ENCODE measurements at places on chromosomes 16 and 17.

GRCh38 chr16:67530013-67530939 is 1.6 kb downstream of the RIPOR1 start:
- ATAC-seq: peak; percentile 49
- H3K27me3 ChIP-seq: no peaks in the 10 kb centered on the region
- peaks cover 16% of the 10 kb centered on the region for H3K4me1 ChIP-seq
- peak overlapping the region; percentile 76 for H3K27ac ChIP-seq
- H3K4me3 ChIP-seq: peak overlapping the region; percentile 84

GRCh38 chr16:81523387-81524115 is 78.9 kb downstream of the CMIP start:
- no peaks in the 10 kb centered on the region for H3K27me3 ChIP-seq
- H3K36me3 ChIP-seq: no peaks in the 10 kb centered on the region
- peak overlapping the region; percentile 50 for H3K4me3 ChIP-seq
- ATAC-seq: peak; percentile 34
- H3K27ac ChIP-seq: peak overlapping the region; percentile 90
- peaks cover 34% of the 10 kb centered on the region for H3K4me1 ChIP-seq

DNA sequence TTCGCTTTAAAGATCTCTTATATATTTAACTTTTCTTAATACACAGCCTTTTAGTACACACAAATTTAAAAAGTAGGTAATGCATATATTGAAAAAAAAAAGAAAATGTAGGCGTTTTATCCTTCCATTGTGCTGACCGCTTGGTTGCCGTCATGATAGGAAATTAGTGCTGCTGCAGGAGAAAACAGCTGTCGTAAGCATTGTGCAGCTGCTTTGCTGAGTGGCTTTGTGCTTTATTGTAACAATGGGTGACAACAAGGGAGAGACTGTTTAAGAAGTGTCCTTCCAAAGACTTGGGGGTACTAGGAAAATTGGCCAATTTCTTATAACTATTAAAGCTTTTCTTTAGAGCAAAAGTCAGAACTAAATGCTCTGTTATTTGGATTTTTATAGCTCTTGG is 5.0 kb downstream of the HERPUD1 start:
- peaks cover 55% of the 10 kb centered on the region for H3K4me1 ChIP-seq
- H3K36me3 ChIP-seq: peaks cover 100% of the 10 kb centered on the region
- H3K4me3 ChIP-seq: peak overlapping the region; percentile 99
- H3K27ac ChIP-seq: peak overlapping the region; percentile 99
- H3K27me3 ChIP-seq: no peaks in the 10 kb centered on the region

- H3K36me3 ChIP-seq: peaks cover 11% of the 10 kb centered on the region
- no peak for ATAC-seq
- peaks cover 52% of the 10 kb centered on the region for H3K27me3 ChIP-seq
- peaks cover 4% of the 10 kb centered on the region for H3K4me1 ChIP-seq
- H3K4me3 ChIP-seq: no peak overlapping the region
Observed at GRCh38 chr17:81402530-81402941, 7.3 kb downstream of the BAHCC1 start.

GRCh38 chr16:58389724-58390123 is 2.5 kb upstream of the GINS3 start:
- no peaks in the 10 kb centered on the region for H3K27me3 ChIP-seq
- H3K36me3 ChIP-seq: peaks cover 10% of the 10 kb centered on the region
- H3K27ac ChIP-seq: no peak overlapping the region
- H3K4me1 ChIP-seq: peaks cover 6% of the 10 kb centered on the region

- no peaks in the 10 kb centered on the region for H3K27me3 ChIP-seq
- peak overlapping the region; percentile 74 for H3K4me3 ChIP-seq
- peak overlapping the region; percentile 88 for H3K27ac ChIP-seq
- peak; percentile 63 for ATAC-seq
Observed at GRCh38 chr17:40608061-40608581, 39.5 kb downstream of the SMARCE1 start.

GRCh38 chr16:14284930-14285512 is 213.9 kb downstream of the MRTFB start:
- H3K27ac ChIP-seq: peak overlapping the region; percentile 93
- H3K4me3 ChIP-seq: peak overlapping the region; percentile 91
- no peaks in the 10 kb centered on the region for H3K27me3 ChIP-seq

GRCh38 chr17:17538417-17539391 is 42.5 kb upstream of the RASD1 start:
- no peaks in the 10 kb centered on the region for H3K27me3 ChIP-seq
- H3K36me3 ChIP-seq: no peaks in the 10 kb centered on the region
- no peak overlapping the region for H3K4me3 ChIP-seq
- no peaks in the 10 kb centered on the region for H3K4me1 ChIP-seq
- no peak overlapping the region for H3K27ac ChIP-seq
- no peak for ATAC-seq

- peak overlapping the region; percentile 89 for H3K27ac ChIP-seq
- H3K36me3 ChIP-seq: no peaks in the 10 kb centered on the region
- peak; percentile 94 for ATAC-seq
- H3K4me3 ChIP-seq: peak overlapping the region; percentile 92
- H3K27me3 ChIP-seq: no peaks in the 10 kb centered on the region
Observed at GRCh38 chr16:2867987-2868789, 10.2 kb upstream of the PRSS22 start.

GRCh38 chr17:16589097-16589969 is 20.3 kb upstream of the ZNF287 start:
- H3K27ac ChIP-seq: no peak overlapping the region
- H3K4me1 ChIP-seq: no peaks in the 10 kb centered on the region
- peak; percentile 88 for ATAC-seq
- peaks cover 21% of the 10 kb centered on the region for H3K27me3 ChIP-seq
- peak overlapping the region; percentile 62 for H3K4me3 ChIP-seq

DNA sequence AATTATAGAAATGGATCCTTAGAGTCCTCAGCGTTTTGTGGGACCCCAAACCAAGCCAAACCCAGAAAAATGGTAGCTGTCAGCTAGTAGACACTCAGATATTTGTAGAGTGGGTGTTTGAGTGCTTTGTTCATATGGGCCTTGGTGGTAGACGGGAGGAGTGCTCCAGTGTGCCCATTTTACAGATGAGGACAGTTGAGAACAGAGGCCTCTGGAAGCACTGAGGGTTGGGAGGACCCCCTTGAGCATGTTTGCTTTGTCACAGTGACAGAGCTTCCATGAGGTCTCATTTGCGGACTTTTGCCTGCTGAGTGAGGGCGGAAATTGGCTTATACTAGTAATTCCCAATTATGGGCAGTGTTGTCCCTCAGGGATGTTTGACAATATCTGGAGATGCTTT is 111.7 kb downstream of the ABCC6 start:
- no peak overlapping the region for H3K4me3 ChIP-seq
- H3K36me3 ChIP-seq: peaks cover 100% of the 10 kb centered on the region
- no peaks in the 10 kb centered on the region for H3K4me1 ChIP-seq
- no peak overlapping the region for H3K27ac ChIP-seq
- H3K27me3 ChIP-seq: no peaks in the 10 kb centered on the region

- ATAC-seq: no peak
- peaks cover 9% of the 10 kb centered on the region for H3K4me1 ChIP-seq
- H3K27ac ChIP-seq: no peak overlapping the region
- no peak overlapping the region for H3K4me3 ChIP-seq
- H3K36me3 ChIP-seq: peaks cover 9% of the 10 kb centered on the region
Observed at GRCh38 chr17:28846231-28846630, 3.6 kb upstream of the FAM222B start.

GRCh38 chr16:82580298-82580890 is 46.4 kb upstream of the CDH13 start:
- ATAC-seq: no peak
- H3K27me3 ChIP-seq: peaks cover 15% of the 10 kb centered on the region
- H3K4me1 ChIP-seq: no peaks in the 10 kb centered on the region
- no peak overlapping the region for H3K27ac ChIP-seq
- no peaks in the 10 kb centered on the region for H3K36me3 ChIP-seq

DNA sequence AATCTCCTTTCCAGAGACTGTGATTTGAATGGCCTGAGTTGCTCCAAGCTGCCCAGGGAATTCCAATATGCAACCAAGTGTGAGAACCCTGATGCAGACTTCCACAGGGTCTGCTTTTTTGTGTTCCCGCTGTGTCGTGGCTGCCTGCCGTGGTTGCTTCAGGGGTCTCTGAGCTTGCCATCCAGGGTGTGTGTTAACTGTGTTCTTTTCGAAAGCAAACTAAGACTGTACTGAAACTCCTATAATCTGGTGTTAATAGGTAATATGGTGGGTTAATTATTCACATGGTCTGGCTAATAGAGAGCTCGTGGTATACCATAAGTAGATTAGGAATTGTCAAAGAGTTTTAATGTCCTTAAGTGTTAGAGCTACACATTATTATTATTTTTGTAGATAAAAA is 20.7 kb downstream of the UBN1 start:
- H3K4me1 ChIP-seq: peaks cover 6% of the 10 kb centered on the region
- peaks cover 93% of the 10 kb centered on the region for H3K36me3 ChIP-seq
- no peak overlapping the region for H3K27ac ChIP-seq
- no peak overlapping the region for H3K4me3 ChIP-seq
- no peak for ATAC-seq
- H3K27me3 ChIP-seq: no peaks in the 10 kb centered on the region

DNA sequence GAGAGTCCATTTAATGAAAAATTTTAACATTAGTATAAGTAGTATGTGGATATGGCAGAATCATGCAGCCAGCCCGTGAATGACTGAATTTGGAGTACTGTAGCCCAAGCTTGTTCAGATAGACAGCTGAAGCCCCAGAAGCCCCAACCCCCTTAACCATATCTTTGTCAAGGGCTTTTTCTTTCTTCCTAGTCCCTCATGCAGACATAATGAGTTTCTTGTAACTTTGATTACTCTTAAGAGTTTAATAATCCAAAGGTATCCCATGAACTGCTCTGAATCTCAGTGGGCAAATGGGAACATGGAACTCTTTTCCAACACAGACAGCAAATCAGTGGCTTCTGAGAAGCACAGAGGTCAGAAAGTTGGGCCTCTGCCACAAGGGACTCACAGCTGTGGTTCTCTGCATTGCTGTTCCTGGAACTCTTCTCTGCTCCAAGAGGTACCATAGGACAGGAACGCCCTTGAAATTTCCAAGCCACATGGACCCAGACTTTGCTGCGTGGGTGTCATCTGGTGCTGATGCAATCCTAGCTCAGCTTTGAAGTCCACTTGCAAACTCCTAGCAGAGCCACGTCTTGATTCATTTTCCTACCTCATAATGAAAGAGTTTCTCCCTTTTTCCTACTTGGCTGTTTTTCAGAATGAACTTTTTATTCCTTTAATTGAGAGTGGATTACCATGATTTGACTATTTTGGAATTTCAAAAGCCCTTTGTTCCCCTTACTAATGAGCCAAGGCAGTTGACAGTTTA is 18.1 kb downstream of the LYRM1 start:
- ATAC-seq: peak; percentile 34
- H3K4me1 ChIP-seq: no peaks in the 10 kb centered on the region
- H3K4me3 ChIP-seq: no peak overlapping the region
- peaks cover 63% of the 10 kb centered on the region for H3K36me3 ChIP-seq
- H3K27me3 ChIP-seq: no peaks in the 10 kb centered on the region

DNA sequence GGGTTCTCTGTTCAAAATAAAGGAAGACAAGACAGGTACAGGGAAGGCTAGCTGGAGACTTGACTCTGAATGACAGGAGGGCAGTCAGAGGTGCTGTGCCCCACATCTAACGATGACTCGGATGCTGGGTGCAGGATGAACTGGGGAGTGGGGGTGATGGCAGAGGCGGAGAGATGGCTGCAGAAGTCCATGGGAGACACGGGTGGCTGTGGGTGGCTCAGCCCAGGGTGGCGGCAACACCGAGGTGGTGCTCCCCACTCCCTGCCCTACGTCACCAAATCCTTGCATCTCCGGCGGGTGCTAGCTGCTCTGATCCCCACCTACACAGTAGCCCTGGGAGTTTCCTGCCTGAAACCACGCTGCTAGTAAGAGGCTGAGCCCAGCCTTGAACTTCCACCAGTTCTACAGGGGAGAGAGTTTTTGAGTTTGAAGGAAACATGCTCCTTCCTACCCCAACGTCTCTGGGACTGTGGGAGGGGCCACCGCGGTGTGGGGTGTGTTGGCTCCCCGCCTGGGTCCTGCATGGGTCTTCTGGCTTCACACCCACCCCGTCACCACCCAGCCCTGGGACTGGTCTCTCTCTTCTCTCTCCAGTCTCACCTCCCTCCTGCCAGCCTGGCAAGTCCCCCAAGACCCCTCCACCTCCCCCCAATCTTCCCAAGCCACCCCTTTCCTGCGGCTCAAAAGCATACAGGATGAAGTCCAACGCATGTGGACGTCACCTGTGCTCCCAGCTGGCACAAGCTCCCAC is 4.5 kb downstream of the GSG1L start:
- peaks cover 40% of the 10 kb centered on the region for H3K27me3 ChIP-seq
- H3K36me3 ChIP-seq: no peaks in the 10 kb centered on the region
- H3K27ac ChIP-seq: no peak overlapping the region

GRCh38 chr17:8496081-8496480 is 60.4 kb downstream of the NDEL1 start:
- no peak for ATAC-seq
- peaks cover 3% of the 10 kb centered on the region for H3K4me1 ChIP-seq
- peaks cover 6% of the 10 kb centered on the region for H3K36me3 ChIP-seq
- no peak overlapping the region for H3K4me3 ChIP-seq
- H3K27me3 ChIP-seq: no peaks in the 10 kb centered on the region
- no peak overlapping the region for H3K27ac ChIP-seq

GRCh38 chr17:74796866-74797265 is 20.7 kb upstream of the NAT9 start:
- H3K27ac ChIP-seq: no peak overlapping the region
- peaks cover 68% of the 10 kb centered on the region for H3K36me3 ChIP-seq
- H3K27me3 ChIP-seq: no peaks in the 10 kb centered on the region
- no peak for ATAC-seq
- no peaks in the 10 kb centered on the region for H3K4me1 ChIP-seq

DNA sequence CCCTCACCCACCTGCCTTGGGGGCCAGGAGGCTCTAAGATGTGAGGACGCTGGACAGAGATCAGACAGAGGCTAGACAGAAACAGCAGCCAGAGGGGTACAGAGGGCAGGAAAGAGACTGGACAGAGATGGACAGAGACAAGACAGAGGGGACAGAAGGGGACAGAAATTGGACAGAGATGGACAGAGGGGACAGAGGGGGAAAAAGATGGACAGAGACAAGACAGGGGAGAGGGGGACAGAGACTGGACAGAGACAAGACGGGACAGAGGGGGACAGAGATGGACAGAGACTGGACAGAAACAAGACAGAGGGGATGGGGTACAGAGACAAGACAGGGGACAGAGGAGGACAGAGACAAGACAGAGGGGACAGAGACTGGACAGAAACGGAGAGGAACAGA is 16.1 kb downstream of the UTS2R start:
- no peak overlapping the region for H3K27ac ChIP-seq
- peaks cover 5% of the 10 kb centered on the region for H3K4me1 ChIP-seq
- no peak for ATAC-seq

- peak; percentile 65 for ATAC-seq
- peak overlapping the region; percentile 86 for H3K27ac ChIP-seq
- peaks cover 86% of the 10 kb centered on the region for H3K36me3 ChIP-seq
- H3K27me3 ChIP-seq: no peaks in the 10 kb centered on the region
- H3K4me3 ChIP-seq: peak overlapping the region; percentile 25
- H3K4me1 ChIP-seq: peaks cover 17% of the 10 kb centered on the region
Observed at GRCh38 chr17:27620721-27621120, 10.3 kb upstream of the LGALS9 start.

Measured in activated T-helper 17 cell treated with anti-CD3 and anti-CD28 coated beads, Interleukin-2, amount 50 U/mL, for 72 hours (primary cell).